ENCODE measurements at places on chromosomes 12 and 14. TPM values are rescaled to one million over a fixed set of nuclear protein-coding genes. Genes with fewer than 3 reads are reported as not detected.
A peak's percentile ranks its signal among the peaks of the same experiment; 100 is the strongest.

HOTAIR gene
- not detected for polyA plus RNA-seq

ALDH2 gene
- polyA plus RNA-seq, result 158 TPM

RTL1 gene
- polyA plus RNA-seq, result not detected

PPM1H gene
- 2.0 TPM for polyA plus RNA-seq

TOMM20L gene
- polyA plus RNA-seq, result not detected

AEBP2 gene
- polyA plus RNA-seq, result 8.6 TPM

TPH2 gene
- polyA plus RNA-seq, result 0.01 TPM

KCNMB4 gene
- 1.6 TPM for polyA plus RNA-seq

YBX3 gene
- 276 TPM for polyA plus RNA-seq

CLEC9A gene
- polyA plus RNA-seq, result 0.14 TPM

ZDHHC17 gene
- 12.0 TPM for polyA plus RNA-seq

SELPLG gene
- polyA plus RNA-seq, result 13.8 TPM

DNA sequence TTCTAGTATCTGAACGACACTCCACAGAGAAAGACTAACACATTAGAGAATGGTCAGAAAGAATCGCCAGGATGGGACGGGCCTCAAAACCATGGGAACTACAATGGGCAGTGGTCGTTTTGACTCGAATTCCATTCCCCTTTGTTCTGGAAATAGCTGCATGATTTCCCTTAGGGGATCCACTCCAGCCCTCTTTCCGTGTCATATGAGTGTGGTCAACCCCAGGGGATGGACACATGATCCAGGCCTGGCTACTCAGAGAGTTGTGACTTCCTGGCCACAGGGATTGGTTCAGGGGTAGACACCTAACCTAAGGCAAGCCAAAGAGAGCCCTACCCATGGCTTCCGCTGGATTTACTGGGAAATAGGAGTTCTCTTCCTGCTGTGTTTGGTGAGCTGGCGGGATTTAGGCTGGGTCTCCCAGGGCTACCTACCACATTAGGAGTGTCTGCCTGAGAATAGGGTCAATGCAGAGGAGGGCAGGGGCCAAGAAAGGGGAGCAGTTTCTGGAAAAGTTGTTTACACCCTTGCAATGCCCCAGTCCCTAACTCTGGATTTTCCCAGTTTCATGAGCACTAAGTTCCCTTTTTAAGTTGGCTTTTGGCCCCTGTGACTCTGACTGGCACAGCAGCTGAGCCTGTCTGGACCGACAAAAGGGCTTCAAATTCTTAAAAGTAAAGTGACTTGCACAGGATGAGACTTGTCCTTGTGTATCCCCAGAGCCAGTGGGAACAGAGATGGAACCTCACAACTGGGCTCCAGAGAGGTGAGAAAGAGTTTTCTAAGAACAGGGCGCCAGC lies 28.1 kb upstream of the GPATCH2L start:
- no peak for DNase-seq

- no peak for DNase-seq
Observed at GRCh38 chr12:132273992-132274334, 55.4 kb downstream of the GALNT9 start.

DNA sequence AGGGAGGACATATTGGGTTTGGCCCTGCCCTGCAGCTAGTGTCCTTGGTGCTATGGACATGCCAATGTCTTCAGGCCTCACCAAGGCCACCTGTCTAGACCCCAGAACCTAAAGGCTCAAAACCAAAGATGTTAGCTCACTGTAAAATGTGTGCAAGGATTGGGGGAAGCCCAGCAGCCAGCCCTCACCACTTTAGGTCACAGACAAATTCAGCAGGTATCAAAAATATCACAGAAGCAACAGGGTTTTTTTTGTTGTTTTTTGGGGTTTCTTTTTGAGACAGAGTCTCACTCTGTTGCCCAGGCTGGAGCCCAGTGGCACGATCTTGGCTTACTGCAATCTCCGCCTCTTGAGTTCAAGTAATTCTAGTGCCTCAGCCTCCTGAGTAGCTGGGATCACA lies 29.0 kb upstream of the NINJ2 start:
- no peak for DNase-seq

- no peak for DNase-seq
Observed at GRCh38 chr12:77578466-77579220, 252.1 kb upstream of the NAV3 start.

- DNase-seq, result no peak
Observed at GRCh38 chr14:65301862-65302539, 110.5 kb upstream of the FUT8 start.

DNA sequence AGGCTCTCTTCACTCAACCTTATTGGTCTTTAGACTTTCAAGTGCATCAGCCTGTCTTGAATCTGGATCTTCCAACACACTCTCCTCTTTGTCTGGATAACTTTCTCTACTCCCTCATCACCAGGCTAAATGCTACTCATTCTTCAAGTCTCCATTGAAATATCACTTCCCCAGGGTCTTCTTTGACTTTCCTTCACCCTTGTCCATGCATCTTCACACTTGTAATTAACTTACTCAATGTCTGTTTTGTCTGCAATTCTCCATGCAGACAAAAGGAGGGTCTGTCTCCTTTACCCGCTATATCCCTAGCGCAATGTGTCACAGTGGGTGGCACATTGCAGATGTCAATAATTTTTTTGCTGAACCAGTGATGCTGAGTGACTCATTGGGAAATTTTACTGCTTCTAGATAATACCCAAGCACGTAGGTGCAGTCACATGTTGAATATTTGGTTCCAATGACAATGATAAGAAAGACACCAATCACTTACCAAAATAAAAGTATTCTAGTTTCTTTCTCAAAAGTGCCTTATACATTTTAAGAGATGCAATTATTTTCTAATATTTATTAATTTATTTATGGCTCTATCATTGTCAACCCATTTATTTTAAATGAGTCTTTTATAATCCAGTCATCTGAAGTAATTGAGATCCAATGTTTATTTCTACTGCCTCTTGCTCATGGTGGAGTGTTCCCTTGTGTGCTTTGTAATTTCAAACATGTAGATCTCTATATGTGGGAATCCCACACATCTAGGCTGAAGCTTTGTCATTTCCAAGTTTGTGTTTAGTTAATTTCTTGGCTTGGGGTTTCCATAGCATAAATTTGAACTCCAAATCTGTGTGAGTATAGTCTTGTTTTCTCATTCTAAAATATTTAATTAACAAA lies 21.7 kb upstream of the RFC5 start:
- no peak for DNase-seq

DNA sequence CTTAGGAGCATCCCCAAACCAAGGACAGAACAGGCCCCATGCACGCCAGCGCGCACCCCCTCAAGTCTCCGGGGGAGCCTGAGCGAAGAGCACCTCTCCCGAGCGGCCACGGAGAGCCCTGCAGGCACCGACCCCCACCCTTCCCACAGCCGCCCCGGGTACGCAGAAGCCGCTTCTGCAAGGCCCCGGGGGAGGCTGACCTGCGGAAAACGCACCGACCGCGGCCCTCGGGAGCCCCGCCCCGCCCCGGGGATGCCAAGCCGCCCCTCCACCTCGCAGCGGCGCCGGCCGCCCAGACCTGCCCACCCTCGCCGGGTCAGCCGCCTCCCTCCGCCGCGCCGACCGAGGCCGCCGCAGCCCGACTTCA lies 385 bp downstream of the CAPRIN2 start:
- no peak for DNase-seq

DNA sequence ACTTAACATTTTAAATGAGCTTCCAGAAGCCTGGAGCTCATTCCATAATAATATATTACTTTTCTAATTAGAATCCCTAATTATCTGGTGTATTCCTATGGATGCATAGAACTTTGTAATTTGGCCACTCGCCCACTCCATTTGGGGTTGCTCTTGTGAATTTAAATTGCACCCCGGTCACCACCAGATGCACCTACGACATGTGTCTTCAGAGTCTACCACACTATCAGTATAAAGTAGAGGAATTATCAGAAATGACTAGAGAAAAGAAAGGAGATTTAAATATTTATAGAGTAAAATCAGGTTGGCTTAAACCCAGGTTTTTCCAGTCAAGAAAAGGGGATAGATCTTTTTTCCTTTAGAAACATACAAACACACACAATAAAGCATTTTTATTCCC lies 145.8 kb upstream of the DCN start:
- DNase-seq, result no peak

DNA sequence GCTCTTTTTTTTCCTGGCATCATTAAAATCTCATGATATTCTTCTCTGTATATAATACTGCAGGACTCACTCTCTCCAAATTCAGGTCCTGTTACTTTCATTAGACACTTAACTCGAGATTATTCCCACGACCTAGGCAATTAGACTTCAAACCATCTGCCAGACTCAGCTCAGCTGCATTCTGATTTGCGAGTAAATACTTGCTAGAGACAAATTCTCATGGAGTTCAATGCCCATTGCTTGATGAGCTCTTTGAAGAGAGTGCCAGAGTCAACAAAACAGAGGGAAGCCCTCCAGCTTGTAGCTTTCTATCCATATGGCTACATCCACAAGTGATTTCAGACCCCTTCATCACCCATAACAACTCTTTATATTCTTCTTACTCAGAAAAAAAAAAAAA lies 88.3 kb downstream of the GTF2A1 start:
- peak; percentile 57 for DNase-seq

- peak; percentile 31 for DNase-seq
Observed at GRCh38 chr14:66070542-66071319, 415.4 kb upstream of the CCDC196 start.

GRCh38 chr12:89033062-89033461 lies 319.2 kb downstream of the DUSP6 start:
- no peak for DNase-seq

- DNase-seq, result no peak
Observed at GRCh38 chr12:130701402-130701744, 14.7 kb downstream of the RIMBP2 start.

- no peak for DNase-seq
Observed at GRCh38 chr14:71532344-71532743, 399.9 kb upstream of the RGS6 start.

DNA sequence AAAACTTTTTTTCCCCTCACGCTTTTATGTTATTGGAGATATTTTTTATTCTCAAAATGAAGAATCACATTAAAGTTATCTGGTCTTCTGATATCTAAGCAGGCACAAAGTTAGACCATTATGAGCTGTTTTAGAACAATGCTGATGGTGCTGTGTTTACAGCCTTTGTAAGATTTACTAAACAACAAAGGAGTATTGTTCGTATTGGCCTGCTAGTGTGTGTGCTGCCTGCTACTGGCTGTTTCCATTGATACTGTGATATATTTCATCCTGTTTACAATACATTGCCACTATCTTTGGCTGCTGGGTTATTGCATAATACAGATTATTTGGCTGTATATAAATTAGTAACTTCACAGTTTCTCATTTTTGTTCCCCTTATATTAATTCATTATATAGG lies 220.8 kb downstream of the ITPR2 start:
- no peak for DNase-seq

DNA sequence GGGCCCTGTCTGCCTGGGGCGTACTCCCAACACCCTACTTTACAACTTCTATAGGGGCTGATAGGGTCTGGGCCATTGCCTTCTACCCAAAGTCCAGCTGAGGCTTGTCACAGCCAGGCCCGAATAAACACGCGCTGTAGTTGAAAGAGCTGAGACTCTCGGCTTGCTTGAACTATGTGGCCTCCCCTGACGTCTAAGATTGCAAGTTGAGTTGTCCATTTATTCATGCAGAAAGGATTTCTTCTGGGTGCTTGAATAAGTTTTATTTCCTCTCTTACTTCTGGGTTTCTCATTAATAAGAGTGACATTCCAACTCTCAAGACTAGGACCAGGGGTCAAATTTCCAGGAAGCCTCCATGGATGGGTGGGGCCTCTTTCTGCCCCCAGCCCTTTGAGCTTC lies 74.4 kb upstream of the VRK1 start:
- no peak for DNase-seq

- DNase-seq, result no peak
Observed at GRCh38 chr14:91934554-91935285, 12.8 kb downstream of the FBLN5 start.

- DNase-seq, result no peak
Observed at GRCh38 chr14:91186515-91187066, 57.9 kb downstream of the GPR68 start.

DNA sequence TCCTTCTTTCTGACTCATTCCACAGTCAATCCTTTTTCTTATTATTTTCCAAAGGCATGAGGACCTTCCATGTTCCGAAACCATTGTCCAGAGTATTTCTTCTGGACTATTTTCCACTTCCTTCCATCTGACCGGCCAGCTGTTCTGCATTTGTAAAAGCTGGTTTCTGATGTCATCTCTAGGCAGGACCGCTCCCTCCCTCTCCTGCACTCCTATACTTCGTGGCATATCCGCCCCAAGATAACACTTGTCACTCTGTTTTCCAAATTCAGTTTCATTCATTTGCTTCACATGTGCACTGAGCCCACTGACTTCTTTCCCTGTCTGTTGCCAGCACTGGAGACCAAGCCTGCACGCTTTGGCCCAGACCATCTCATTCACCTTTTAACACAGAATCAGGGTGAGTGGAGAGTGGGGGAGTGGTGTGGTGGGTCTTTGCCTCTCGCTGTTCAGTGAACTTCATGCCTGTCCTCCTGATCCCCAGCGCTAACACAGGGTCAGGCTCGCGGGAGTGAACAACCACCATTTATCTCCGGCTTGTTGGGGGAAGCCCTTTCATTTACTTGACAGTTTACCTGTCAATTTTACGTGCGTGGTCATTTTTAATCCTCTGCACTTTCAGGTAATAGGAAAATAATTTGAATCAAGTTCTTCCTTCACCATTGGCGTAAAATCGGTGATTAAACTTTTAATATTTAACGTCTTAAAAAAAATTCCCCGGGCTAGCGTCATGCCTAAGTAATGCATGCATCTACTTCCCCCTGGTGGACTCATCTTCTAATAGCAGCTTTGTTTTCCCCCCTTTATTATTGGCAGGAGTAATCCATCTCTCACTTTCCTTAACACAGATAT lies 52.5 kb downstream of the C12orf75 start:
- peak; percentile 78 for DNase-seq

GRCh38 chr12:124026755-124027745 lies 54.0 kb downstream of the ZNF664 start:
- DNase-seq, result no peak

GRCh38 chr14:37870170-37870569 lies 274.7 kb downstream of the TTC6 start:
- no peak for DNase-seq

GRCh38 chr12:116456330-116457082 lies 102.7 kb upstream of the MAP1LC3B2 start:
- peak; percentile 31 for DNase-seq

GRCh38 chr12:3097186-3097804 lies 20.1 kb downstream of the TSPAN9 start:
- peak; percentile 94 for DNase-seq

DNA sequence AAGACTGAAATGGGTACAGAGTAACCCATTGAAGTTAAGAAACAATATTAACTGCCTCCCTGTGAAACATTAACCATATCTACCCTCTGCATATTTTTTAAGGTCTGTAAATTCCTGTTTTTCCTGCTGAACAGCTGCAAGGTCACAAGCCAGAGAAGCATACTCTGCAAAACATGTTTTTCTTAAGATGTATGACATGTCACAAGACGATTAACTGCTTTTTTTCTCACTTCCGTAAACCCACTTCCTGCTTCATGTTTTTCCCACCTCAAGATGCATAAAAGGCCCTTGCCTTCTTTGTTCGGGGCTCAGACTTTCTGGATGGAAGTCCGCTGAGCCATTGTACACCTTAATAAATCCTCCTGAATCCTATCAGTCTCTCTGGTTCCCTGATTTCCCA lies 504.7 kb upstream of the MIS18BP1 start:
- DNase-seq, result no peak

GRCh38 chr12:26298785-26299621 lies 103.6 kb downstream of the SSPN start:
- DNase-seq, result peak; percentile 15

GRCh38 chr12:52611080-52611468 lies 7.3 kb downstream of the KRT73 start:
- no peak for DNase-seq

- DNase-seq, result peak; percentile 74
Observed at GRCh38 chr12:49503674-49504180, 35.1 kb upstream of the KCNH3 start.
